Left ventricle myocardium inferior (tissue), 1 donor: ENCODE measurements at places on chromosomes 13 and 19.

DNA sequence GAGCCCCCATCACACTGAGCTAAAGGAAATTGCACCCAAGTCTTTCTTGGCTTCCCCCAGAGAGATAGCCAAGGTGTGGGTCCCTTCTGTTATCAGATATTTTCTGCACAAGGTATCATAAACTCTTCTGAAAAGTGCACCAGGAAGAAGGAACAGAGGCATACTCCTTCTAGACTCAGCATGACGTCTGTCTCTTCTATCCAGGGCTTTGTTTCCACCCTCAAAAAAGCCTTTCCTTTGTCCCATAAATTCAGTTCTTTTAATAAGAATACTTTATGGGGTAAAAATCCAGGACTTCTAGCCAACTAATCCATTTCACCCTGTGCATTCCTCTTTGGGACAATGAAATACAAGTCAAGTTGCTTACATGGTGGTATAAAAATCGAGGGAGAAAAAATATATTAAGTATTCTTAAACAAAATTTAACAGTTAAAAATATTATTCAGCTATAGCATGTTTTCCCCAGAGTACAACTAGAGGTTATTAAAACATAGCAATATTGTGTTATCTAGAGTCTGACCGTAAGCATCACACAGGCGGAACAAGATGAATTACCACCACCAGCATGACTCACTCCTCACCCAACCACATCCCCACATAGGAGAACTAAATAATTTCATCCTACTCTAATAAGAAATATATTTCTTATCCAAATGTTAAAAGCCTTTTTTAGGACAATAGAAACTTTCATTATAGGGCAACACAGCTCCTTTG lies 79.9 kb upstream of the GPC6 start:
- H3K27me3 ChIP-seq, result no peaks in the 10 kb centered on the region
- DNase-seq, result no peak
- no peaks in the 10 kb centered on the region for H3K36me3 ChIP-seq
- H3K27ac ChIP-seq, result no peak overlapping the region

- peaks cover 75% of the 10 kb centered on the region for H3K4me1 ChIP-seq
- H3K4me3 ChIP-seq, result no peak overlapping the region
- peak overlapping the region; percentile 55 for H3K27ac ChIP-seq
- H3K36me3 ChIP-seq, result peaks cover 51% of the 10 kb centered on the region
- DNase-seq, result no peak
Measured at GRCh38 chr19:45789035-45789786, 3.4 kb downstream of the DMWD start.

- H3K4me3 ChIP-seq, result no peak overlapping the region
- no peaks in the 10 kb centered on the region for H3K4me1 ChIP-seq
- H3K27ac ChIP-seq, result no peak overlapping the region
- H3K36me3 ChIP-seq, result peaks cover 32% of the 10 kb centered on the region
Measured at GRCh38 chr13:27086599-27087265, 84.9 kb downstream of the USP12 start.

DNA sequence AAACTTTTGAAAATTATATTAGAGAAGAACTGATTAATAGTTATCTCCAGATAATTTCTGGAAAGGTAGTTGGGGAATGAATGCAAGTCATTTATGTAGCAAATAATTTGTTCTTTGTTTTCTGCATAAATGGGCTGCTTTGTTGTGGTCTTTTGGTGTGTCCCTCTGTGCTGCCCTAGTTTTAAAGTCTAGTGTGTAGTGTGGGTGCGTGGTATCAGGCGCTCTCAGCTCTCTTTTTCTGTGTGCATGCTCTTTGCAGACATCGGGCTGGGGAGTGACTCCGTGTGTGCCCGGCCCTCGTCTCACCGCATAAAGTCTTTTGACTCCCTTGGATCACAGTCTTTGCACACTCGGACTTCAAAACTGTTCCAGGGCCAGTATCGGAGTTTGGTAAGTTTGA lies 94.5 kb downstream of the ARHGEF7 start:
- H3K36me3 ChIP-seq, result peaks cover 4% of the 10 kb centered on the region
- H3K27me3 ChIP-seq, result no peaks in the 10 kb centered on the region
- H3K4me1 ChIP-seq, result peaks cover 97% of the 10 kb centered on the region

GRCh38 chr19:2815923-2816322 lies 3.7 kb upstream of the ZNF554 start:
- H3K27ac ChIP-seq, result no peak overlapping the region
- no peaks in the 10 kb centered on the region for H3K27me3 ChIP-seq
- no peak for DNase-seq
- H3K4me3 ChIP-seq, result no peak overlapping the region
- H3K36me3 ChIP-seq, result peaks cover 16% of the 10 kb centered on the region

DNA sequence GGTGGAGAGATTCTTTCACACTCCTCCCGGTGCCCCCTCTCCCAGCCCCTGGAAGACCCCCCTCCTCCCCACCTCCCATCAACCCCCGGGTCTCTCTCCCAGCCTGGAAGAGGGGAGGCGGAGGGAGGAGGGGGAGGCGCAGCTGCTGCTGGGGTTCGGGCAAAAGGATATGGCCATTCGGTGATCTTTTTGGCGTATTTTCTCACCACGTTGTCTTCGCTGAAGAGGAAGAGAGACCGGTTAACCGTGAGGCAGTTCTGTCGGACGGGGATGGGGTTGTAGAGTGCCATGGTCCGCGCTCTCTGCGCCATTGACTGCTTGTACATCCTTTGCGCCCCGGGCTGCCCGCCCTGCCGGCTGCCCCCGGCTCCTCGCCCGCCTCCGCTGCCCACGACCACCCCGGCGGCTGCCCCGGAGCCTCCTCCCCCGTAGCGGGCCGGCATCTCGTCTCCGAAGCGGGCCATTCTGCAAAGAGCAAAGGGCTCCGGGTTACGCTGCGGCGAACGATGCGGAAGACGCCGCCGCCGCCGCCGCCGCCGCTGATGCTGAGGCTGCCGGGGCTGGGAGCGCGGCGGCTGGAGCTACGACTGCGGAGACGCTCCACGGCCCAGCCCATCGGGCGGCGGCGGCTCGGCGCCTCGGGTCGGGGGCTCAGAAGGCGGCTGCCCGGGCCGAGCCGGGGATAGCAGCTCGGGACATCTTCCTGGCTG lies 363 bp downstream of the CACNA1A start:
- peaks cover 98% of the 10 kb centered on the region for H3K27me3 ChIP-seq
- peak overlapping the region; percentile 60 for H3K4me3 ChIP-seq
- DNase-seq, result no peak
- peaks cover 10% of the 10 kb centered on the region for H3K4me1 ChIP-seq
- H3K27ac ChIP-seq, result no peak overlapping the region

DNA sequence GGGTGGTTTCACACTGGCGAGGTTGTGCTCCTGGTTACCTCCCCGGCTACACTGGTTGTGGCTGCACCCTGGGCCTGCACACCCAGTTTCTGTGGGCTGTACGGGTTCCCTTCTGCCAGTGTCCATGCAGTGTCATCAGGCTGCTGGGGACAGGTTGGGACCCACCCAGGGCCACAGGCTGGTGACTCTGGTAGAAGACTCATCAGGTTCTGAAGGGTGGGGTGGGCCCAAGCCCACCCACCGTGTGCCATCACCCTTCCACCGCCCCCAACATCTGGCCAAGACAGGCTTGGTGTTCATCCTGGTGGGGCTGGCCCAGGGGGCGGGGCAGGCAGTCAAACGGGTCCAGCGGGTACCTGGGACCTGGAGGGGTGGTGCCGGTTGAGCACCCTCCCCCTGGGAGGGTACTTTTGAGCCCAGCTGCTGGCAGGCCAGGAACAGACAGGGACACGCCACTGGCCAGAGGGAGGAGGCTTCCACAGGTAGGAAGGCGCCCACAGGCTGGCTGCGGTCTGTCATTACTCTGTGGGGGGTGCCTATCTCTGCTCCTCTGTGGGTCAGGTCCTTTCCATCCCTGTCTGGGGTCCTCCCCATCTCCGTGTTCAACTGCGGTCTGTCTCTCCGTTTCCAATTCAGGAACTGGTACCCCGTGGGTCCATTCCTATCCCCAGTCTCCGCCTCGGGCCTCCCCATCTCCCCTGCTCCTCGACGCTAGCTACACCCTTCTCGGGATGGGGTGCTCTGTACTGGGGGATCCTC lies at the start of gene RNF225:
Gene RNF225, plus strand, starts transcription at position 437 of the 759 bp plus-strand sequence. CDS start 434 bp downstream, outside the sequence.
- H3K27me3 ChIP-seq, result peaks cover 34% of the 10 kb centered on the region
- no peak for DNase-seq
- peaks cover 48% of the 10 kb centered on the region for H3K36me3 ChIP-seq
- peaks cover 24% of the 10 kb centered on the region for H3K4me1 ChIP-seq
- peak within 1 kb of the TSS; percentile 33 for H3K4me3 ChIP-seq
- no peak within 1 kb of the TSS for H3K27ac ChIP-seq

GRCh38 chr13:42633495-42633894 lies 59.5 kb downstream of the TNFSF11 start:
- no peaks in the 10 kb centered on the region for H3K4me1 ChIP-seq
- H3K27ac ChIP-seq, result no peak overlapping the region
- H3K27me3 ChIP-seq, result no peaks in the 10 kb centered on the region
- H3K36me3 ChIP-seq, result no peaks in the 10 kb centered on the region

DNA sequence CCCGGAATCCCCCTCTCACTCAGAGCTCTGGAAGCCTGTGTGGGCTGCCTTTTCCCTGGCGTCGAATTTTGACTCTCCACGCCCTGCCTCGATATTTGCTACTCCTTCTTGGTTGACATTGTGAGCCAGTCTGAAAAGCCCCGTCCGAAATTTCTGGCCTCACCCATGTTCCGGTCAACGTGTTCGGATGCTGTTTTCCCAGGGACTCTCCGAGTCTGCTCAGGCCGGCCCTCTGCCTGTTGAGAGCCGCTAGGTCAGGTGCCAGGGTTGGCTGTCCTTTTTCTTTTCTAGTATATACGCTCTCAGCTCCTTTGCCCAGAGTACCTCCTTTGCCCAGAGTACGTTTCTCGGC lies 6.8 kb upstream of the DGKH start:
- peak; percentile 50 for DNase-seq
- H3K4me3 ChIP-seq, result peak overlapping the region; percentile 89
- no peaks in the 10 kb centered on the region for H3K27me3 ChIP-seq
- peak overlapping the region; percentile 98 for H3K27ac ChIP-seq
- H3K4me1 ChIP-seq, result peaks cover 38% of the 10 kb centered on the region

- H3K4me1 ChIP-seq, result no peaks in the 10 kb centered on the region
- H3K36me3 ChIP-seq, result no peaks in the 10 kb centered on the region
- DNase-seq, result no peak
- no peak overlapping the region for H3K27ac ChIP-seq
Measured at GRCh38 chr13:59856281-59856810, 307.4 kb downstream of the DIAPH3 start.

GRCh38 chr19:46256855-46257254 lies 27.3 kb downstream of the IGFL1 start:
- no peaks in the 10 kb centered on the region for H3K4me1 ChIP-seq
- no peaks in the 10 kb centered on the region for H3K36me3 ChIP-seq
- no peak overlapping the region for H3K27ac ChIP-seq

GRCh38 chr13:65125236-65125635 lies 2104.9 kb downstream of the PCDH9 start:
- no peak overlapping the region for H3K4me3 ChIP-seq
- H3K36me3 ChIP-seq, result no peaks in the 10 kb centered on the region
- no peak for DNase-seq
- H3K27me3 ChIP-seq, result no peaks in the 10 kb centered on the region
- H3K4me1 ChIP-seq, result no peaks in the 10 kb centered on the region

- H3K4me3 ChIP-seq, result no peak overlapping the region
- no peaks in the 10 kb centered on the region for H3K4me1 ChIP-seq
- no peaks in the 10 kb centered on the region for H3K36me3 ChIP-seq
Measured at GRCh38 chr13:68540244-68540643, 1310.1 kb upstream of the PCDH9 start.

DNA sequence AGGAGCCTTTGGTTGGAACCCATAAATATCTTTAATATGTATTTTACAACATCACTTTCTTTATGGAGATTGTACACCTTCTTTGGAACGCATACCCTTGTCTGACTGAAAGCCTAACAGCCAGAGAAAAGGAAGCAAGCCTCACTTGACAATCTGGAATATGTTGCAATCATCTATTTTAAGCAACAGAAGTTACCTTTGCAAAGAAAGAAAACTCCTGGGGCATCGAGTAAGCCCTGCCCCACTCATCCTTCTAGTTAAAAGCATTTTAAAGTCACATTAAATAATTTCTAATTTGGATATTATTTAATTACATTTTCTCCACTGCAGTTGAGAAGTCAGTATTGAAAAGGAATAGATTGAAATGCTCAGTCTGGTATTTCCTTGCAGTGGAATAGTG lies 542.7 kb downstream of the MYO16 start:
- no peaks in the 10 kb centered on the region for H3K36me3 ChIP-seq
- no peak overlapping the region for H3K27ac ChIP-seq
- no peak for DNase-seq
- no peaks in the 10 kb centered on the region for H3K27me3 ChIP-seq

DNA sequence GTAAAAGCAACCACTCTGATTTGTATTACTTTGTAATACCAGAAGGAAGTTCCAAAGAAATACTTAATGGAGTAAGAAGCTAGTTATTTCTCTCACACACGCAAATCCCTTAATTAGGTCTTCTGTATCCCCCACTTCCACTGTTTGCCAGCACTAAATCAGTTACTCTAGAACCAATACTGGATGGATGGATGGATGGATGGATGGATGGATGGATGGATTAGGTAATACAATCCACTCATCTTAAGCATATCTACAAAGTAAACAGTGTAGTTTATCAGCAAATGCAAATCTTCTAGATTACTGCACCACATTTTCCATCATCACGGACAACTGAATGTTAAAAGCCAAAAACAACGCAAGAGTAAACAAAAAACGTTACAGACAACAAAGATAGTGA lies 5.2 kb upstream of the EFNB2 start:
- no peaks in the 10 kb centered on the region for H3K27me3 ChIP-seq
- peaks cover 22% of the 10 kb centered on the region for H3K36me3 ChIP-seq
- H3K4me1 ChIP-seq, result peaks cover 38% of the 10 kb centered on the region
- no peak overlapping the region for H3K27ac ChIP-seq
- H3K4me3 ChIP-seq, result no peak overlapping the region
- DNase-seq, result no peak

GRCh38 chr19:18532168-18532890 lies 10.5 kb upstream of the ELL start:
- no peak for DNase-seq
- no peak overlapping the region for H3K27ac ChIP-seq
- H3K4me1 ChIP-seq, result peaks cover 4% of the 10 kb centered on the region
- peaks cover 58% of the 10 kb centered on the region for H3K36me3 ChIP-seq
- H3K27me3 ChIP-seq, result no peaks in the 10 kb centered on the region
- no peak overlapping the region for H3K4me3 ChIP-seq

GRCh38 chr13:48686636-48687210 lies 33.0 kb downstream of the CYSLTR2 start:
- no peak overlapping the region for H3K4me3 ChIP-seq
- H3K4me1 ChIP-seq, result peaks cover 6% of the 10 kb centered on the region
- no peak for DNase-seq
- H3K27ac ChIP-seq, result peak overlapping the region; percentile 14

- DNase-seq, result no peak
- peaks cover 25% of the 10 kb centered on the region for H3K4me1 ChIP-seq
- H3K36me3 ChIP-seq, result peaks cover 28% of the 10 kb centered on the region
Measured at GRCh38 chr19:11323601-11324078, 15.8 kb downstream of the RAB3D start.

DNA sequence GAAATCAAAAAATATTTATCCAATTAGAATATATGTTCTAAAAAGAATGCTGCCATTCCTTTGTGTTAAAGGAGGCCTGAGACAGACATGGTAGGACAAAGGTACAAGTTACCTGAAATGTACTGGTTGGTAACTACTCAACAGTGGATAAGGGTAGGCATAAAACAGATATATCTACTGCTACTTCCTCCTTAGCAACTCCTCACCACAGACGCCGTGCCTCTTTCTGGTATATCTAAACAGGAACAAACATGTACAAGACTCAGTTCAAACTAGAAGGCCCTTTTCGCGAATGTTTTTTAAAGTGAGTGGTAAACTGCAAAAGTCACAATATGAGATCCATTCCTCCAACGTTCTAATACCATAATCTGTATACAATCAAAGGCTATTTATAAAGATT lies 86.9 kb downstream of the TBC1D4 start:
- DNase-seq, result no peak
- H3K27me3 ChIP-seq, result no peaks in the 10 kb centered on the region
- peaks cover 70% of the 10 kb centered on the region for H3K4me1 ChIP-seq
- no peak overlapping the region for H3K27ac ChIP-seq

- peaks cover 5% of the 10 kb centered on the region for H3K27me3 ChIP-seq
- no peak for DNase-seq
- no peaks in the 10 kb centered on the region for H3K36me3 ChIP-seq
- H3K27ac ChIP-seq, result no peak overlapping the region
- H3K4me1 ChIP-seq, result no peaks in the 10 kb centered on the region
Measured at GRCh38 chr13:99185606-99186005, 15.0 kb upstream of the UBAC2 start.
